ENCODE measurements at places on chromosomes 11 and 22.

DNA sequence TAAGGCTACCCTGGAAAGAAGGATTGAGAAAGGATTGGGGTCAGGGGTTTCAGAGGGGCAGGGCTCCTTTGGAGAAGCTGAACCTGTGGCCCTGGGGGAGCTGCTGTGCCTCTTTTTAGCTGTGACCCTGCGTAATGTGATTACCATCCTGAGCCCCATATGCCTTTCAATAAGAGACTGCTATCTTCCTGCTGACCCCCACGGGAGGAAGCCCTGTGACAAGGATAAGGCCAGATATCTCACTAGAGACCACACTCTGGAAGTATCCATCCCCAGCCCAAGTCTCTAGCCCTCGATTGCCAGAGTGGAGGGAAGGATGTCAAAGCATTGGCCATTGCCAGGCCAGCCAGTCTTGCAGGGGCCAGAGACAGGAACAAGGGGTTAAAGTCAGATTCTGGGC is 4.8 kb upstream of the SLC39A13 start:
- DNase-seq = no peak

GRCh38 chr11:111733016-111733415 is 33.2 kb downstream of the PPP2R1B start:
- no peak for DNase-seq

DNA sequence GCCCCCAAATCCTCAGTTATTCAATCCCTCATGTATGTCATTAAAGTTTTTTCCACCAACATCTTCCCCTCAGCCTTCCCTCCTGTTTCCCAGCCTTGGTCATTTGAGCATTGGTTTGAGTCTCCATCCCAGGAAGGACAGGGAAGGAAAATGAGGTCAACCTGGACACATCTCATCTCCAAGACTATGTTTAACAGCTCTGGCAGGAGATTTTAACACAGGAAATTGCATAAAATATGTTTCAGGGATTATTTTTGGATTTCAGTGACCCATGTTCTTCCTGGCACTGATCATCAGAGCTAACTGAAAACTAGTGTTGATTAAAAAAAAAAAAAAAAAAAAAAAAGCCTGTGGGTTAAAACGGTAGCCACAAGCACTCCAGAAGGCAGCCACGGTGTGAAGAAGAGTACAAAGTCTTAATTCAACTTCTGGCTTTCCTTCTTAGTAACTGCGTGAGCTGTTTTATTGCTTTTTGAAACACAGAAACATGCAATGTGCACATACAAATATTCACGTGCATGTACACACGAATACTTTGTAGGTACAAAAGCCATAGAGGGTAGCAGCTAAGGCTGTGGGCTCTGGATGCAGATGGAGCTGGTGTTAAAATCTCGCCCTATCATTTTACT is 164.4 kb upstream of the DDI1 start:
- DNase-seq = no peak

DNA sequence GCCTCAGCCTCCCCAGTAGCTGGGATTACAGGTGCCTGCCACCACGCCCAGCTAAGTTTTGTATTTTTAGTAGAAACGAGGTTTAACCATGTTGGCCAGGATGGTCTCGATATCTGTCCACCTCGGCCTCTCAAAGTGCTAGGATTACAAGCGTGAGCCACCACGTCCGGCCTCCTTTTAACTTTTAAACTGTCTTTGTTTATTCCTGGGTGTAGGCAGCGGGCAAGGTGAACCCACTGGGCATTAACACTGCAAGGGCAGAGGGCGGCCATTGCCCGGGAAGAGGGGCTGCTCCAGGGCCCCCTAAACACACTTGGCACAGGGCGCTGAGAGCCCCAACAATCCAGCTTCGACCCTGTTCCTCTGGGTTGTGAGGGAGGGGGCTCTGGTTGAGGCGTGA is 693.6 kb downstream of the BRD1 start:
- no peak for DNase-seq

Data from stimulated activated CD8-positive, alpha-beta memory T cell treated with anti-CD3 and anti-CD28 coated beads, Interleukin-4, amount 100 ng/mL, for 4 hours (primary cell).